ENCODE measurements at places on chromosomes 4 and X.
A peak's percentile ranks its signal among the peaks of the same experiment; 100 is the strongest.

DNA sequence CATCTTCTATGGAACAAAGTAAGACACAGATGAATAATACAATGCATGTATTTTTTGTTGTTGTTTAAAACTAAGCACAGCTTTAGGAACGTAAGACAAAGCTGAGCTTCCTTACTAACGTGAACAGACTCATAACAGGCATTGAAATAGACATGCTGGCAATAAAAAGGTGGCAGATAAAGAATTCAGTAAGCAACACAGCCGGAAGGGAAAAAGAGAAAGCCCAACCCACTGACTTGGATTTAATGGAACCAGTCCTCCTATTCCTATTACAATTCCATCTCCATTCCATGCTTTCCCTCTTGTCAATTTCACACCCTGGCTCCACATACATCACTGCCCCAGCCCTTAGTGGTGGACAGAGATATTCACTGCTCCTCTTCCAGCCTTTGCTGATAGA, 182.1 kb downstream of the NSUN7 start:
- no peak for DNase-seq

DNA sequence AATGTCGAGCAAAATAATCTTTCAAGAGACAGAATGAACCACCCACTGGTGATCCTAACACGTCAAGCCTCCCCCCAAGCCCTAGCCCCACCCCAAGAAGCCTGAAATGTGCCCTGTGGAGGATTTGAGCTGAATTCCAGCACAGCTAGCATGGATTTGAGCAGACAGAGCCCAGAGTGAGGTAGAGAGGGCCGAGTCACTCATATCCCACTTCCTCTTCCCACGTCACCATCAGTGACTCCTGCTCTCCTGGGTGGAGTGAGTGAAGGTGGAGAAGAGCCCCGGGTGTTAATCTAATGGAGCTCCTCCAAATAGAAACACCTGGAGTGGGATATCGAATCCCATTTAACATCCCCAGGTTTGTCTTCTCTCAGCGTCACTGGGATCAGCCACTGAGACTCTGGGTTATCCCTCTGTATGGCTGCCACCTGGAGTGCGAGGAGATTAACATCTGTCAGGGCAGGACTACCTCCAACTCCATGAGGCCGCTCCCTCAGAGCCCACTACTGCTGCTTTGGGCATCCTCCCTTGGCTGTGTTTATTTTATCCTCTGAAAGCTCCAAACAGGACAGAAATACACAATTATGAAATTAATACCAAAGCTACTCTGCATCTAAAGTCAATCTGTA, 136.6 kb downstream of the NWD2 start:
- no peak for DNase-seq

- peak; percentile 75 for DNase-seq
Measured at GRCh38 chr4:20603671-20604313, 96.5 kb upstream of the PACRGL start.

DNA sequence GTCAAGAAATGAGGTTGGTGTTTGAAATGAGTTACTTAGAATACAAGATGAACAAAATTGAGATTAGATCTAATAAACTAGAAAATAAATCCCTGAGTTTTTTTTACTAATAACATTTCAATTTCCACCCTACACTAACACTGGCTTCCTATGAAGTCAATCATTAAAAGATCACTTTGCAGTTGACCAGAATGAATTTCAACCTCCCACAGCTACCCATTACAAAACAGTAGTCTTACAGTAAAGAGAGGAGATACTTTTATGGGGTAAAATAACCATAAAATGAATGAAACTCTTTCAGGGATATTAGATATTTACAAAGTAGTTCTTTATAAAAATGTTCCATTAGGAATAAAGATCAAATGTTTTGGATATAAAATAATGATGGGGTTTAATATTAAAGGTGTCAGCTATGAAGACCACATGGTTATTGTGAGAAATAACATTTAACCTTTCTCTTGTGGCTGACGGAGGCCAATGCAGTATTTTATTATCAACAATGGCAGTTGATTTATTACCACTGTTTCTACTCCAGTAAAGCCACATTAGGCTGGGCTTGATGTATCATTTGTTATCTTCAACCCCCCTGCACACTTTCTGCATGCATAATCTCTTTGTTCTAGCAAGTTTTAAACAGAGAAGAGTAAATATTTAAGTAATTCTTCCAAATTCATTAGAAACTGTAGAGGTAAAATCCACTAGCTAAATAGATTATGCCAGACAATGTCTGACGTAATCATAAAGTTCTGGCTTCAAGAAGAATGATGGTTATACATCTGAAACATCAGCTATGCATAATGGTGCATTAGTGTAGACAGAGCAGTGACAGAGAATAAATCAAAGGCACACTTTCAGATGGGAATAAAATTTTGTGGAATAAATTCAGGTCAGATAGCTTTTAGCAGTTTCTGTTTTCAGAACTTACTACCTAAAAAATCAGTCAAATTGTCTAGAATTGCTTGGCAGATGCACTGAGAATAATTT, 516.6 kb downstream of the PCDH18 start:
- DNase-seq = no peak

DNA sequence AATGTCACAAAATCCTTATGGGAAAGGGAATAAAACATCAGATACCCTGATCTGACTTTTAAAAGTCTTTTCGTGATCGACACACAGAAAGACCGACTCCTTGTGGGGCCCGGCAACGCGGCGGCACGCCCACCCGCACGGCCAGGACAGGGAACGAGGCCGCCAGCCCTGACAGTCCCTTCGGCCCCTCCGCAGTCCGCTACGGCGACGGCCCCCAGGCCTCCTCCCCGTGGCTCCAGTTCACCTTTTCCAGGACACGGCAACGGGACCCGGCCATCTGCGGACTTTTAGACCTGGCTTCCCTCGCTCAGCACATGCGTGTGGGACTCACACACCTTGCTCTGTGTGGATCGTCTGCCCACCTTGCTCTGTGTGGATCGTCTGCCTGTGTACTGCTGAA, 33.6 kb upstream of the GTPBP6 start:
- DNase-seq = no peak

DNA sequence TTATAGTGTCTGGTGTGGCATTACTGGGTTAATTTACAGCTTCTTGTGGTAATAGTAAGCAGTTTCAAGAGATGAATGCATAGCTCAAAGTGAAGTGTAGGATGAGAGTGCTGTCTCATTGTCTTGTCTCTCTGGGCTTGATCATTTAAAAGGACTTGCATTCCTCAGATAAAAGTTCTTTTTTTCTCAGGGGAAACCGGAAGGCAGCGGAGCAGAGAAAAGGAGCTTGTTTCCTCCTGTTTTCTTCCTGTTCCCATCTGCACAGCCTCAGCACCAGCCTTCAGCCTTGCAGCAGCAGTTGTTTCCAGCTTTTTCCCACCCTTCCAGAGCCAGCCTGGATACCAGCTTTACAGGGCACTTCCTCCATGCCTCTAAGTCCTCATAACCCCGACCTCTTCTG, 61.4 kb upstream of the LGI2 start:
- no peak for DNase-seq

DNA sequence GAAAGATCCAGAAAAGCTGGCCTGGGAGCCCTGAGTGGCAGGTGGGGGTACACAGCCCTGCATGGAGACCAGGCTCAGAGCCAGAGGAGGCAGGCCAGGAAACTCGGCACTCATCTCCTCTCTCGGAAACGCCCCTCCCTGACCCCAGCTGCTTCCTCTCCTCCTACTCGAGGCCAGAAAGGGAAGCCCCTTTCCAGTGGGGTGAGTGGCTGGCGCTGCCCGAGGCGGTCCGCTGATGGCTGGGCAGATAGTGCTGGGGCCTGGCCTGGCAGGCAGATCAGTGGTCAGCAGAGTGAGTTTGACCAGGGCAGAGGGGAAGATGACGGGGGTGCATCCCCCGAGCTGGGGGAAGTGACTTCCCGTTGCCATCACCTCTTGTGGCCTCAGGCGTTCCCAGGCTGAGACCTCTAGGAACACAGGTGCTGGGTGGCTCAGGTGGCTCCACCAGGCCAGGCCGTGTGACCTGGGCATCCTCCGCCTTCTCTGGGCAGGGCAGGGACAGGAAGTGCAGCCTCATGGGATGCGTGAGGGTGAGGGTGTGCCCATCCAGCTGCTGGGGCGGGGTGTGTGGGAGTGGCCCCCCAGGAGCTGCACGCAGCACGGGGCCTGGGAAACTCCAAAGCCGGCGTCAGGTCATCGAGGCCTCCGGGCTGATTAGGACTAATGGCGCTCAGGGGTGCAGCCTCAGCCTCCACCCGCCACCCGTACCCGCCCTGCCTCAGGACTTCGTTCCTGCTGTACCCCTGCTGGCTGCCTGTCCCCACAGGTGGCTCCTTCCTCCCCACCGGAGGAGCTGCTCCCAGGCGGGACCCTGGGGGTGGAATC, 5.7 kb downstream of the SH3BP2 start:
- DNase-seq = no peak

DNA sequence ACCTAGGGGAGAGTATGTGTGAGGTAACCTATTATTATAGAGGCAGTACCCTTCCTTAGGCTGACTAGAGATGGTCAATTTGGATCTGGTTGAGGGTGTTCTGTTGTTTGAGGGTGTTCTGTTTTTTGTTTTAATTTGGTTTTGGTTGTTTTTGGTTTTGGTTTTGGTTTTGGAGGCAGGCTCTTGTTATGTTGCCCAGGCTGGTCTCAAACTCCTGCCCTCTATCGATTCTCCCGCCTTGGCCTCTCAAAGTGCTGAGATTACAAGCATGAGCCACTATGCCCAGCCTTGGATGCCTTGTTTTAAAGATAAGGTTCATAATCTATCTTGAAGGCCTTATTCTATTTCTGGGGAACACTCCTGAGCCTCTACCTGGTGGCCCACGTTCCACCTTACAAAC, 912 bp downstream of the CXorf65 start:
- no peak for DNase-seq

GRCh38 chrX:75746891-75747639, 38.0 kb downstream of the MAGEE2 start:
- DNase-seq = peak; percentile 1

GRCh38 chr4:34851411-34851810, 1392.9 kb downstream of the ARAP2 start:
- DNase-seq = no peak

- no peak for DNase-seq
Measured at GRCh38 chrX:136067097-136067496, 80.2 kb upstream of the FHL1 start.

- no peak for DNase-seq
Measured at GRCh38 chrX:130057209-130057608, 53.1 kb downstream of the ELF4 start.

DNA sequence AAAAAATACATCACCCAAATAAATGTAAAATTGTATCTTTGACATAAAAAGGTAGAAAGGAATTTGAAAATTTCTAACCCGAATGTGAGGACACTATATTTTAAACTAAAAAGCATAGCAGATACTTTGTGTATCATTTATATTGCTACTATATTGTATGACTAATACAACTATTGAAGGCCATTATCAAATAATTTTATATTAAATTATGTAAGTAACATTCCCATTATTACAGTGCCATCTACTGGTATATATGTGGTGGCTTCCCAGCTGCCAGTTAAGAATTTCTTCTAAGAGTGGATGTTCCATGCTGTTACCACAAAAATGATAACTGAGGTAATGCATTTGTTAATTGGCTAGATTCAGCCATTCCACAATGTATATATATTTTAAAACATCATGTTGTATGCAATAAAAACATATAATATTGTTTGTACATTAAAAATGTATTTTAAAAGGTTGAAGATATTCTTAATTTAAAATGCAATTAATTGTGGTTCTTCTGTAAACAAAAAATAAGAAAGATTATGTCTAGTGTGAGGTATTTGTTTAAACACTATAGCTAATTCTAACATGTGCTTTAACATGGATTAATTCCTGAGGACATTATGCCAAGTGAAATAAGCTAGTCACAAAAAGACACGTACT, 65.3 kb downstream of the EGF start:
- DNase-seq = peak; percentile 48

- DNase-seq = no peak
Measured at GRCh38 chr4:142556048-142556447, 290.1 kb downstream of the INPP4B start.

GRCh38 chr4:91684955-91685354, 618.8 kb upstream of the GRID2 start:
- DNase-seq = no peak

- DNase-seq = no peak
Measured at GRCh38 chr4:86946868-86947500, 12.2 kb downstream of the AFF1 start.

- peak; percentile 56 for DNase-seq
Measured at GRCh38 chr4:105548483-105548882, 3.9 kb upstream of the ARHGEF38 start.

DNA sequence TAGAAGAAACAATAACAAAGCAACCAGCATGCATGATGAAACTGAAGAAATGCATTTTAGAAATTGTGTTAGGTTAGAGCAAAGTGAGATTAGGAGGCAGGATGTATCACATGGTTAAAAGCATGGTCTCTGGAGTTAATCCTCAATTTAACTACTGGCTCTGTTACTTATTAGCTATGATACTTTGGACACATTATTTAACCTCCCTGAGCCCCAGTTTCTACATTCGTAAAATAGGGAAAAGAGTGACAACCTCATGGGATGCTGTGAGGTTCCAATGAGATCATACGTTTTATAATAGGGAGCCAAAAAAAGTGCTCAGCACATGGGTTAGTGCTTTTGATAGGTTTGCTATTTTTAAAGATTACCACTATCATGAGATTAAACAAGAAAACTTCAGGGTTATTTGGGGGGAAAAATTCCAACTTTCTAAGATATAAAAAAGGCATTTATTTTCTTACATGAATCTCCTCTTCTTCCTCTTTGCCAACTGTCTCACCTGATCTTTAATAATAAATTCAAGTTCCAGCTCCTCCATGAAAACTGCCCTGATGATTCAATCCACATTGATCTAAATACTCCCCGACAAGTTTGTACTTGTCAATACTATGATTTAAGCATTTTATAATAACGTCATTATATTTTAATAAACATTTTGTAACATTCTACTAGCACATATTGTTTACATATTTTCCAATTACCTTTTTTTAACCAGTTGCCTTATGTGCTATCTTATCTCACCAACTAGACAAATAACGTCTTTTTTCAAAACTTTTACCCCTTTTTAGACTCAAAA, 4.6 kb downstream of the SEC31A start:
- no peak for DNase-seq

DNA sequence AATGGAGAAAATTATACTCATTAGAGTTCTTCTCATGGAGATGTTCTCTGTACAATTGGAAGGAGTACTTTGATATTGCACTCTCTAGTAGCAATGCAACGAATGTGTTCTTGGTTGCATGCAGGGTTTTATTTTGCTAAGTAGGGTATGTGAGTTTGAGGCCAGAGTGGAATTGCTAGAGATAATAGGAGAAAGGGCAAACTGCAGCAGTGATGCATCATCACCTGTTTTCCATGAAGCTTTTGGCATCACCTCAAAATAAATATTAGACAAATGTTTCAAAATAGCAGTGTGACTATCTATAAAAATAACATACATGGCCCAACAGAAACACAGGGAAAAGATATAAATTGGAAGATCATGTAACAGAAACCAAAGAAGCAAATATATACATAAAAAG, 93.3 kb downstream of the TIGD2 start:
- no peak for DNase-seq

GRCh38 chr4:135538698-135539097, 1337.1 kb upstream of the PABPC4L start:
- no peak for DNase-seq

- peak; percentile 91 for DNase-seq
Measured at GRCh38 chrX:2690856-2691542, at the start of gene CD99. CD99 (plus strand) TSS chrX:2691295; CDS start chrX:2691361, 66 bp downstream.

GRCh38 chr4:73600954-73601353, 19.3 kb downstream of the RASSF6 start:
- no peak for DNase-seq

- DNase-seq = peak; percentile 46
Measured at GRCh38 chr4:55491486-55491885, 55.2 kb downstream of the CLOCK start.

GRCh38 chr4:168516841-168517240, 20.0 kb downstream of the PALLD start:
- no peak for DNase-seq

GRCh38 chrX:104343428-104344129, 88.8 kb upstream of the ESX1 start:
- peak; percentile 69 for DNase-seq

Measured in EL (cell line).